ENCODE measurements at places on chromosomes 6 and 20. TPM values are rescaled to one million over a fixed set of nuclear protein-coding genes. Genes with fewer than 3 reads are reported as not detected.

DNA sequence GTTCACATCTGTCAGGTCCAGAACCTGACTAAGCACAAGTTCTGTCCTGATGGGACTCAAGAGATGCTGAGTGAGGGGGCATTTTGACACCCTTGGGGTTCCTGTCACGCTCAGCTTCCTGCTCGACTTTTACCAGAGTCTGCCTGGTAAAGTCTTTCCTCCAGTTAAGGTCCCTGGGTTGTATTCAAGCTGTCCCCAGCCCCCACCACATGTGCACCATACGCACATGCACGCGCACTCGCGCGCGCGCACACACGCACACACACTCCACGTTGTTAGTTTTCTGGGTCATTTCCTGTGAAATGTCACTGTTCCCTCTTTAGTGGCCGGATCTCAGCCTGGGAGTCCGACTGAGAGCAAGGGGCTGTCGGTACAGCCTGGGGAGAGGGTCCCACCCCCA lies 166.1 kb downstream of the GMPR start:
- no peak for DNase-seq

- DNase-seq = no peak
Measured at GRCh38 chr6:107823047-107823557, 1.0 kb downstream of the SCML4 start.

The GRM1 gene
- 0.63 TPM for total RNA-seq

DNA sequence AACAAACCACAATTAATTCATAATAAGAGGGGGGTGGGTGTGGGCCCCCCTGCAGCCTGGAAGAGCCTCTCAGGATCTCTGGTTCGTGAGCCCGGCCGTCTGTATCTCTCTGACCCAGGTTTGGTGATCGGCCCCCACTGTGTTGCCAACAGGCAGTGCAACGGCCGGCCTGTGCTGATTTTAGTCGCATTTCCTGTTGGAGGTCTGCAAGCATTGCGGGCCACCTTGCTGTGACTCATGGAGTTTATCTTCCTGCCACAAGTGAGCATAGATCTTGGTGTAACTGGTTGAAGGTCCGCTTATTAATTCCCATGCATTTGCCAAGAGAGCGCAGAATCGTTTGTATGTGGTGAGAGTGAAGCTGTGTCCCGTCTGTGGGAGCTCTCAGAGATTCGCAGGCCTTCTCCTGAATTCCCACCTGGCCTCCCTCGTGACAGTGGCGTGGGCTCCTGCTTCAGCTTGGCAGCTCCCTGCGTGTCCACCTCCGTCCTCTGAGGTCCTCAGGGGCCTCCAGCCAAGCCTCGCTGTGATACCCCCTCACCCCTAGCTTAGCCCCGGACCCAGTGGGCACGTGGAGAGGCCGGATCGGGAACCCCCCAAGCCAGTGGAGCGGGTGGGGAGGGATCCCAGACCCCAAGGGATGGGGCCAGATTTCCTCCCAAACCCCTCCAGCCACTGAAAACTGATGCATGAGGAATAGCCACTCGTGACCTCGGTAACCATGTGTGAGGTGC lies 269.8 kb downstream of the CDH4 start:
- no peak for DNase-seq

The RNF182 gene
- total RNA-seq = 3.0 TPM

The BNIP5 gene
- not detected for total RNA-seq

DNA sequence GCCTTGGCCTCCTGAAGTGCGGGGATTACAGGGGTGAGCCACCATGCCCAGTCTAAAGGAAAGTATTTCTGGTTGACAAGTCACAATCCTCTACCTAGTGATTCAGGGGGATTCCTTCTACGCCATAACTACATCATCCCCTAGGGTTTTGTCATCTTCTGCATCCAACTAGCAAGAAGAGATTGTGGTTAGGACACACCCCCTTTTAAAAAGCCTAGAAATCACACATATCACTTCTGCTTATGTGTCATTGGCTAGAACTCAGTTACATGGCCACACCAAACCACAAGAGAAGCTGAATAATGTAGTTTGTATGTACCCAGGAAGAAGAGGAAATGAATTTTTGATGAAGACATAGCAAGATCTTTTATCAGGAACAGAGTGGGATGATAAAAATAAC lies 14.7 kb upstream of the CHD6 start:
- no peak for DNase-seq

DNA sequence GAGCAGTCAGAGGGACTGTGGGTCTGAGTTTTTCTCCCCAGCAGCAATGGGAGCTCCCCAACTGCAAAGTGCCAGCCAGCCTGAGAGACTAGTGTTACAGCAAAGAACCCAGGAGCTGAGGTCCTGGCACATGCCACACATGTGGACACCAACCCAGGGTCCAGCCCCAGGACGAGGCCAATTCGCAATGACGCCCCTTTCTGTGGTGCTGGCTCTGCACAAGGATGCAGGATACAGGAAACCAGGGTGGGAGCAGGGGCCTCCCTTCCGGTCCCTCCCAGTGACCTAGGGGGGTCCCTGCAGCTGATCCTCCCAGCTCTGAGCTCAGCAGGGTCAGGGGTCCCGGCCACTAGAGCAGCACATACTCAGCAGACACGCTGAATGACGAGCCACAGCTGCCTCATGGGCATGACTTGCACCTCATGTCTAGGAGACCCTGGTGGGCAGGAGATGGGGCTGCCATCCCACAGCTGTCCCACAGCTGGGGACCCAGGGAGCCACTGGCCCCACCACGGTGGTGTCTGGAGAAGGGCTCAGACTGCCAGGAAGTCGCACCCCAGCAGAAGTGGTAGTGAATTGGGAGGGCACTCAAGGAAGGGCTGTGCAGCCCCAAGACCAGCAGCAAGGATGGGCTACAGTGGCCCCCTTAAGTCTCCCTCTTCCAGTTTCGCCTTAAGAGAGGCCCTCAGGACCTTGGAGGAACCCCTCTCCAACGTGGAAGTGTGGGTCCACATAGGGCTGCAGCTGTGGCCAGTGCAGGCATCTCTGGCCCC lies 3.6 kb downstream of the ARFRP1 start:
- no peak for DNase-seq

GRCh38 chr20:35271904-35272303 lies 6.0 kb downstream of the MMP24OS start:
- DNase-seq = no peak

The ERMARD gene
- total RNA-seq = 24.2 TPM

The SPATA25 gene
- total RNA-seq = 0.41 TPM

The NNAT gene
- total RNA-seq = 113 TPM

DNA sequence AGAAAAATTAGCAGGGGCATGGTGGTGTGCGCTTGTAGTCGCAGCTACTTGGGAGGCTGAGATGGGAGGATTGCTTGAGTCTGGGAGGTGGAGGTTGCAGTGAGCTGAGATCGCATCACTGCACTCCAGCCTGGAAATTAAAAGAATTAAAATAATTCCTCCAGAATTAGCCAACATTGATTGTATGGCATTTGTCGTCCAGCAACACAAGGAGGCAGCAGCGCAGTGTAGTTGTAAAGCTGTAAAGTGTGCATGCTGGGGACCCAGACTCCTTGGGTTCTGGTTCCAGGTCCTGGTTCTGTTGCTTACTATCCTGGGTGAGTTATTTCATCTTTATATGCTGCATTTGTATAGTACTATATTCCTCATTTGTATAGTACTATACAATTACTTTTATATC lies 41.4 kb downstream of the PEX7 start:
- DNase-seq = no peak

GRCh38 chr6:49633541-49633940 lies 3.1 kb downstream of the RHAG start:
- DNase-seq = no peak

- no peak for DNase-seq
Measured at GRCh38 chr6:137754866-137755265, 112.2 kb upstream of the TNFAIP3 start.

DNA sequence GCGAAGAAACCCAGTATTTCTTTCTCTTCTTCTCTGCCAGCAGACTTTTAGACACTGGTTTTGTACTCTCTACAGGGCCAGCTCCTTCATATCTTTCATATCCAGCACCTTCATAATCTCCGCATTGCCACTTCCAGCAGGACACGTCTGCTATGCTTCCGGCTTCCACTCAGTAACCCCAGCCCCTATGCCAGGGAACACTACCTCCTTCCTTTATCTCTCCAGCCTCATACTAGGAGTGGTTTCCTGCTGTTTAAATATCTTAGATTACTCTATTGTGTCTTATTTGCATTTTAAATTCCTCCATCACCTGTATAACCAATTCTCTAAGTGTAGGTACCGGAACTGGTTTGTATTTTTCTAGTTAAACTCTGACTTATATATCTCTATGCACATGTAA lies 667.8 kb upstream of the ID4 start:
- DNase-seq = no peak

DNA sequence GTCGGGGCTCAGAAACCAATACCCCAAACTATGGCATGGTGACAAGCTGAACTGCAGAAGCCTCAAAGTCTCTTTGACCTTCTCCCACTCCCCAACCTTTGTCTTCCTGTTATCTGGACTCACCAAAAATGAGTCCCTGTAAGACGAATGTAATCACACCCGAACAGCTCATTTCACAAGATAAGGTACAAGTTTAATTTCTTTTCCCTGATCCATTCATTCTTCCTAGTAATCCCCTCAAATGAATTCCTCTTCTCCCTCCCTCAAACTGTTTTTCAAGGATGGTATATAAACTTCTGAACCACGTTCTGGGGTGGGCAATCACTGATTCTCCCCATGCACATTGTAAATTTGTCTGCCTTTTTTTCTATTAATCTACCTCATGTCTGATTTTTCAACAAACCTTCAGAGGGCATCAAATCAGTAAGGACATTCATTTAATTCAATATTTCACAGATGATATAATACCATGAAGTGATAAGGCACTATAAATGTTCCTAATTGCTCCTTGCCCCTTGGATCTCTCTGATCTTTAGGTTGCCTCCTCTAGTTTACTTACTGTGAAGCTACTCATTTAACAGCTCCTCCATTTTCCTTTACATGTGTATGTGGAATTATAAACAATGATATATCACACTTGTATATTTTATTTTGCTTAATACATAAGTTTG lies 77.2 kb downstream of the OR2B2 start:
- no peak for DNase-seq

DNA sequence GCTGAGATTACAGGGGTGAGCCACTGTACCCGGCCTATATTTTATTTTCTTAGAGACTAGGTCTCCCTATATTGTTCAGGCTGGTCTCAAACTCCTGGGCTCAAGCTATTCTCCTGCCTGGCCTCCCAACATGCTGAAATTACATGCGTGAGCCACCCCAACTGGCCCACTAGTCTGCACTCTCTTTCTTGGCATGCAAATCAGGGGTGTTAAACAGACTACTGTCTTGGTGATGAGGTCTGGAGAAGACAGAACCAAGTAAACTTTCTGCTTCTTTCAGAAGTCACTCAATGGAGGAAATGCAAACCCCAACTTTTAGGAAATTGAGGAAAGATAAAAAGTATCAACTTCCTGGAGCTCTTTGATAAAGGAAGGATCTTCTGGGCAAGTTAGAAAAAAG lies 8.0 kb upstream of the TUBB2B start:
- DNase-seq = no peak

The ANKEF1 gene
- 3.7 TPM for total RNA-seq

The PTK7 gene
- 101 TPM for total RNA-seq

The BMP7 gene
- total RNA-seq = 14.5 TPM

- DNase-seq = peak; percentile 66
Measured at GRCh38 chr6:44338228-44339122, 4.0 kb upstream of the SPATS1 start.

The RCAN2 gene
- 3.6 TPM for total RNA-seq

DNA sequence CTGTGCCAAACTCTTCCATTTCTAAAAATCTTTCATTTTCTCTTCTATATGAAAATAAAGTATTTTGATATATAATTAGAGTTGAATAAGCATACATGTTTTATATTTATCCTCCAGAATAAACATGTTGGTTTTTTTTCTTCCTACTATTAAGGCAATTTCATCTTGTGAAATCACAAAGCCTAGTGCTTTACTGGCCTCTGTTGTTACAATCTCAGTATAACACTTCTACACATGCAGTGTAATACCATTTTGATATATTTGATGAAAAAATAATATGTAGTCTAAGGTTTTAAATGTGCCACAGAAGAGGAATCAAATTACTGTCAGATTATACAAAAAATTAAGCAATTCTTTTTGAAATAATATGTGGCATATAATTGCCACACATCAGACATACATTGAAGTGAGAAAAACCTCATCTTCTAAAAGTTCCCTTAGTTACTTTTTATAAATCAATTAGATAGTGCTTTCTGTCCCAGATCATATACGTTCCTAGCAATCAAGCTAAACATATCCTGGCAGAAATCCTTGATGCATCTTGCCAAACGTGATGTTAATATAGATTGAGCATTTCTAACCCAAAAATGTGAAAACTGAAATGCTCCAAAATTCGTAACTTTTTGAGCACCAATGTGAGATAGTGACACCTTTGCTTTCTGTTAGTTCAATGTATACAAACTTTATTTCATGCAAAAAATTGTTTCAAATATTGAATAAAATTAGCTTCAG lies 225.1 kb upstream of the MANEA start:
- no peak for DNase-seq

The KCNK17 gene
- 1.2 TPM for total RNA-seq

The CST5 gene
- not detected for total RNA-seq

The NEURL2 gene
- total RNA-seq = 3.3 TPM

DNA sequence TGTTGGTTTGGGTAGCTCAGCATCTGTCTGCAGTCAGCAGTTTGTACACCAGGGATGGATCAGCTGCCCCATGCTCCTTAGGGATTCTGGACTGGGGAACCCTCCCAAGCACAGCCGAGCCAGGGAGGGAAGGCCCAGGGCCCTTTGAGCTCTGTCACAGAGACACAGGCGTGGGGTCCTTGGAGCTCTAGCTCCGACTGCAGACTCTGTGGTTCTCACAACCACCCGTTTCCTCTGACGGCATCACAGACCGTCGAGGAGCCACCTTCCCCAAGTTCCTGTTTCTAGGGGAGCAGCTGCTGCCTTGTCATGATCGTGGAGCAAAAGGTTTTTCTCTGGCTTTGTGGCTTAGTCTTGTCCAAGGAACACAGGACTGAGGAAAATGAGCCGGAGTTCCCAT lies at the start of gene SLA2:
TSS of gene SLA2 (minus strand) at position 199 of the 400 bp plus-strand sequence. CDS start 4,861 bp downstream, outside the sequence.
- no peak for DNase-seq

The SPATS1 gene
- total RNA-seq = not detected

DNA sequence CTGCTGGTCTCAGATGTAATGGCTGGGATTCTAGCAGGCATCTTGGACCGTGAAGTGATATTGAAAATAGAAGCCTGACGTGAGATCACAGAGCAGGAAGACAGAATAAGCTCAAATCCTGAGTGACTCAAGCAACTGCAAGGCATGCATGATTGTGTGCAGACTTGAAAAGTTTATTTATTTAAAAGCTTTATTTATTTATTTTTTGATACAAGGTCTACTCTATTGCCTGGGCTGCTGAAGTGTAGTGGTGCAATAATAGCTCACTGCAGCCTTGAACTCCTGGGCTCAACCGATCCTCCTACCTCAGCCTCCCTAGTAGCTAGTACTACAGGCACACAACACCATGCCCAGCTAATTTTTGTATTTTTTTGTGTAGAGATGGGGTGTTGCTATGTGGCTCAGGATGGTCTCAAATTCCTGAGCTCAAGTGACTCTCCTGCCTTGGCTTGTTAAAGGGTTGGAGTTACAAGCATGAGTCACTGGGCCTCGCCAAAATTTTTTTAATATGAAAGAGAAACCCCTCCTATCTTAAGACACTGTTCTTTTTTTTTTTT lies 40.1 kb upstream of the RNF144B start:
- no peak for DNase-seq

All from neural crest cell (in vitro differentiated cells).